ENCODE measurements at places on chromosomes 11 and 22.

DNA sequence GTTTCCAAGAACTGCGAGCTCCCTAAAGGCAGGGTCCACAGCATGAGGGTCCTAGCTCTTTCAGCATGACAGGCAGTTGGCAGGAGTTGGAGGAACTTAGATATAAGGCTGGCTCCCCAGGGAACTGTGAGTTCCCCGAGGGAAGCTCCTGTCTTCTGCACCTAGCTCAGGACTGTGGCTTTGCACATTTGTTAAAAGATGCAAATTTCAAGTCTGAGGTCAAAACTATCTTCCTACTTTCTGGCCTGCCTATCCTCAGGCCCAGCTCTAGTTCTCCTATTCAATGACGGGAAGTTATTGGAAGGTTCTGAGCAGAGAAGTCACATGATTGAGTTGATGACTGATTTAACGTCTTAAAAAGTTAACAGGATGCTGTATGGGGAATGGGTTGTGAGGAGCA is 11.7 kb upstream of the UCP3 start:
- DNase-seq: no peak

DNA sequence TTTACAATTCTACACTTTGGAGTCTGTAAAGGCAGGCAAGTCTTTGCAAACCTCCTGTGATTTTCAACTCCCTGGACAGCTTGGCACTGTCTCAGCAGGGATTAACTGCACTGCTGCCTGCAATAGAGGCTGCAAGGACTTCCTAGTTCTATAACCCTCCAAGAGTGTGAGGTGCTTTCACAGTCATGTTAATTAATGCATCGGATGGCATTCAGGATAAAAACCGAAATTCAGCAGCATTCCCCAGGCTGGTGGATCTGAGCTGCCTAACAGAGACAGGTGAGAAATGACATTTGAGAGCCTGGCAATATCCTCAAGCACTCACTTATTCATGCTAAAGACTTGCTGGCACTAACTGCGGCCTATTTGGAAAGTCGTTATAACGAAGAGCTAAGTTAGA is 85.0 kb downstream of the LARGE1 start:
- no peak for DNase-seq

DNA sequence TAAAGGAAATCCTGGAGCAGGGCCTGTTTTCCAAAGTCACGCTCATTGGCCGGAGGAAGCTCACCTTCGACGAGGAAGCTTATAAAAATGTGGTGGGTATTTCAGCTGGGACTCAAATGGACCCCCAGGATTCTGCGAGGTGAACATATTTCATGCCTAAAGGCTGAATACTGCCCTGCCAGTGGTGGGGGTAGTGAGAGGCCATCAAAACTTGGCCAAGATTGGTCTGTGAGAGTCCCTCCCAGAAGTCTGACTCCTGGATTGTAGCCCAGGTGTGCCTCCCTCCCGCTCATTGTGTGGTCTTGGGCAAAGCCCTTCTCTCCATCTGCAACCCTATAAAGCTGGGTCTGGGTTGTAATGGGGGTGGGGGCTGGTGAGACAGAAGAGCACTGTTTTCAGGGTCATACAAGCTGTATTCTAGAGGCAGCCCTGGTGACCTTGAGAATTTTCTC is 853 bp downstream of the HTATIP2 start:
- no peak for DNase-seq

- no peak for DNase-seq
Observed at GRCh38 chr11:12706545-12707499, 32.6 kb downstream of the TEAD1 start.

GRCh38 chr22:29946220-29946619 is 63.2 kb downstream of the MTMR3 start:
- DNase-seq: no peak

DNA sequence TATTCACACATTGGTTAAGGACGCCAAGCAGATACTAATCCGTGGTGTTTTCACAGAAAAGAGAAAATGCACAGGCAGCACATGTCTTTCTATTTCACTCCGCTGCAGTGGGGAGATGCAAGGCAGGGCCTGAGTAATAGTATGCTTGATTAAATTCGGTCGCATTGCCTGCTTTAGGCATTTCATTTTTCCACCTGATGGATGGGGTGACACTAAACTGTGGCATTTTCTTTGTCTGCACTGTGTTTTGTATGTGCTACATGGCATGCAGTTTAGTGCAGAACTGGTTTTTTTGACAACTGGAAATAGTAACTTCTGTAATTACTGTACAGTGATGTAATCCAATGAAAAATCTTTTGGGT is 94.9 kb downstream of the SLC17A6 start:
- DNase-seq: no peak

GRCh38 chr22:38403812-38404211 is 51.2 kb downstream of the KCNJ4 start:
- DNase-seq: peak; percentile 50

All from NCI-H1048 (cell line).